ENCODE measurements at places on chromosomes 7 and 10.

- DNase-seq, result no peak
These were observed 53.2 kb downstream of the STRA8 start for GRCh38 chr7:135286876-135287275.

GRCh38 chr7:112405286-112405685 lies 45.0 kb upstream of the IFRD1 start:
- DNase-seq, result no peak

DNA sequence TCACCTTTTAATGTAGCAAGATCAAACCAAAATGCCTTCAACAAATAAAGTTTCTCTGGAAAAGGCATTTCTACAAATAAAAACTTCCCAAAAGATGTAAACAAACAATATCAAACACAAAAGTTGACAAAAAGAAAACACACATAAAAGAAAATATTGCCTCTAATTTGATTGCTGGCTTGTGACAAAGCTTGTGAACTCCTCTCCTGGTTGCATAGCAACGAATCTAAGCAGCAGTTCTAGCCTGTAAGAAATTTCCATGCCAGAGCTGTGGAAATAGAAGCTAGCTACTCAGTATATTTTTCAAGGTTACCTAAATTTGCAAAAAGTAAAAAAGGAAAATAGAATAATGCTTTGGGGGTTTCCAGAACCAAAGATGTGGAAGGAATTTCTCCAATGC lies 173.9 kb upstream of the CDK1 start:
- no peak for DNase-seq

- no peak for DNase-seq
These were observed 19.4 kb upstream of the BHLHA15 start for GRCh38 chr7:98191668-98192431.

DNA sequence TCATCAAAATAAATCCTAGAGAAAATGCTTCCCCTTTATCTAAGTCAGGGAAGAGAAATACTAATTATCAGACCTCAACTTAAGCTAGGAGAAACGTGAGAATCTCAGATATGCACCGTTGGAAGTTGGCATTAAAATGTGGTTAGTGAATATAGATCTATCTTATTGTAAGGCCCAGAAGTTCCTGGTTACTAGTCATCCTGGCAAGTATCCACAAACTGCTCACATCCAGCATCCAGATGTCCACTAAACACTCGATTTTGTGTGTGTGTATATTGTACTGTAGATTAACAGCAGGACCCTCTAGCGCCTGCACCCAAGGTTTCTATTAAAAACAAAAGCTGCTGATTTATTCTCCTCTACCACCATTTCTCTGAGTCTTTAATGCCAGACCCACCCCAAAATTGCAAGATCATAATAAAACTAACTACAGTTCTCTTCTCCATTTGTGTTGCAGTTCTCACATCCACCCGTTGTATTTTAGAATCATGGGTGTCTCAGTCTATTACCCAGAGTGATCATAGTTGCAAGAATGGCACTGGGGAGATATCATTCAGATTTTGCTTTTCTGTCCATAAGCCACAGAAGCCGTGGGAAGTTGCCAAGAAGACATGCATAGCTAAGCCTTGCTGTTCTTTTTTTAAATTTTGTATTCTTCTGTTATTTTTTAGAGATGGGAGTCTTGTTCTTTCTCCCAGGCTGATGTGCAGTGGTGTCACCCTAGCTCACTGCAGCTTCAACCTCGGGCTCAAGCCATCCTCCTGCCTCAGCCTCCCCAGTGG lies 165.4 kb downstream of the KIAA1217 start:
- no peak for DNase-seq

DNA sequence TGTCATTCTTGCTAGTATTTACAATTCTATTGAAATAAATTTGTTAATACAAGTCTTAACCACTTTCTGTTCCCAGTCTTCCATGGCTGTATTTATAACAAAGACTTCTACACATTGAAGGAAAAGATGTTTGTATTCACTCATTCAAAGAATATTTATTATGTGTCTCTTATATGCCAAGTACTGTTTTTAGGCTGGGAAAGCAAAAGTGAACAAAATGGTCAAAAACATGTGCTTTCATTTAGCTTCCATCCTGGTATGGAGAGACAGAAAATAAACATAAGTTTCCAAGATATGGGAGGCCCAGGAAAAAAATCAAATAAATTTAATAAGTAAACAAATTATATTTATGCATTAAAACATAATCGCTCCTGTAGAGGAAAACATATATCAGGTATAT lies 22.9 kb downstream of the CPED1 start:
- DNase-seq, result no peak

- DNase-seq, result no peak
These were observed 132.6 kb upstream of the PDLIM1 start for GRCh38 chr10:95423164-95424005.

DNA sequence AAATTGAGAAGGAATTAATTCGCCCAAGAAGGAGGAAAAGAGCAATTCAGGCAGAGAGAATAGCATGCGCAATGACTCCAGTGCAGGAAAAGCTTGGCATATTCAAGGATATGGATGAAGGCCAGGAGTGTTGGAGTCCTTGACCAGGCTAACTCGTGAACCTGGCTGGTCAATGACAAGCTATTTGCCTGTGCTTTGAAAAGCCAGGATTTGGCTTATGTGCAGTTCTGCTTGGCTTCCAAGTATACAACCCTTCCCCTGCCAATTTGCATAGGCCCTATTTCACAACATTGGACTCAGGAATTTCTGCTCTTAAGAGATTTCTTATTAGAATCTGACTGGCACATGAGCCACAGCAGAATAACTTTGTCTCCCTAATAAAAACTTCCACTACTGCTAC lies 72.3 kb upstream of the SP8 start:
- DNase-seq, result no peak

GRCh38 chr7:68417002-68417401 lies 1181.3 kb upstream of the AUTS2 start:
- no peak for DNase-seq

- no peak for DNase-seq
These were observed 221.6 kb downstream of the XPNPEP1 start for GRCh38 chr10:109701633-109702215.

GRCh38 chr10:8873310-8873709 lies 818.8 kb downstream of the GATA3 start:
- no peak for DNase-seq

DNA sequence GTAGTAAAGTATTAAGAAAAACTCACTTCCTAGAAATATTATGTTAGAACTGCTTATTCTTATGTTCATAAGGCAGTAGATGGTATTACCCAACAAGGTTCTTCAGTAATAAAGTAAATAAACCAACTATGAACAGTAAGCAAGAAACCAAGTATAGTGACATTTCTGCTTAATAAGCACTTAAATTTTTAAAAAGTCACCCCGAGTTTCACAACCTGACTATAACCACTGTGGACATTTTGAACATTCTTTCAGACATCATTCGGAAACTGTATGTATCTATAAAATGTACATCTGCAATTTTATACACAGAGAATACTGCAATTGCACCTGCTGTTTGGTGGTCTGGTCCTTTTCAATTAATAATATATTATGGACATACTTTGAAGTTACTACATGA lies 1073.6 kb downstream of the XPNPEP1 start:
- no peak for DNase-seq

GRCh38 chr7:23863209-23863787 lies 153.3 kb downstream of the STK31 start:
- DNase-seq, result no peak

DNA sequence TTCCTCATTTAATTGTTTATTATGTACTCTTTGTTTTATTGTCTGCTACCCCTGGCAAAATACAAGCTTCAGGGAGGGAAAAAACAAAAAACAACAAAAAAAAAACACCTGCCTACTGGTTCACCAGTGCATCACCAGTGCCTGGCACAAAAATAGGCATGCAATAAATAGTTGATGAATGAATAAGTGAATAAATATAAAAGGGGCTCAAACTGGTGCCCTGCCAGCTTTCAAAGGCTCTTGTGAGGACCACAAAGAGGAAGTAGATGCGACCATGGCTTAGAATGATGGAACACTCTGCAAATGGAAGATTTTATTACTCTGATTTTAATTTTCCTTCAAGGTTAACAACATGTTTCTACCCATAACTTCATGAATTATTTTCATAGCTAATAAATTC lies 213.0 kb upstream of the INHBA start:
- no peak for DNase-seq

- DNase-seq, result no peak
These were observed 109.5 kb upstream of the HABP2 start for GRCh38 chr10:113443141-113443925.

- DNase-seq, result no peak
These were observed 192.6 kb downstream of the CFTR start for GRCh38 chr7:117672453-117672852.

DNA sequence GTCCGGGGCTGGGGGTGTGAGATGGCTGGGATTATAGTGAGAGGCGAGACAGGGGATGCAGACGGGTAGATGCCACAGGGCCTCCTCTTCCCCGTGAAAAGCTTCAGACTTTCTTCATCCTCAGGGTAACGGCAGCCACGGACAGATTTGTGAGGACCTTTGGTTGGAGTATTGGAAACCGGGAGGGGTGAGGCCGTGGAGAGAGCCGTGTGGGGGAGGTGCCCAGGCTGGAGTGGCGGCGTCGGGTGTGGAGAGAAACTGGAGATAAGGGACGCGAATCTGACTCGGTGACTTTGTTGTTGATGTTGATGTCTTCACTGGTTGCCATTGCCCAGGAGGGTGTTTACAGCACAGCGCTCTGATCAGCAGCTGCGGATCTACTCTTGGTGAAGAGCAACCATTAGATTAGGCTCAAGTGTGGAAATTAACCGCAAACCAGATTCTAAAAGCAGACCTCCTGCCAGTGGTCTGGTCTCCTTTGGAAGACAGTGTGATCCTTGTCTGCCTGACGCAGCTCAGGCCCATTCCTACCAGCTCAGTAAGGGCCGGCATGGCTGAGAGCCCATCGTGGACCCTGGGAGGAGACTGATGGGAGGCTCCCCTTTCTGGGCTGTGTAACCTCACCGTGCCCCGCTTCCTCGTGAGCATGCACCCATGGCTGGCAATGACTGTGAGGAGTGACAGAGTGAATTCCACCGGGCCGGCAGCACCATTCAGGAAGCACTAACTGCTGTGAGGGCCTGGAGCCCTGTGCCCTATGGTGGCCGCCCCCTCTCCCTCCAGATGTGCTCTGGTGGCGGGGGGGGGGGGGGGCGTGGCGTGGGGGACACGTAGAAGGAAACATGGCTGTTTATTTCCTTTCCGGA lies 90.3 kb downstream of the INPP5A start:
- DNase-seq, result peak; percentile 60

DNA sequence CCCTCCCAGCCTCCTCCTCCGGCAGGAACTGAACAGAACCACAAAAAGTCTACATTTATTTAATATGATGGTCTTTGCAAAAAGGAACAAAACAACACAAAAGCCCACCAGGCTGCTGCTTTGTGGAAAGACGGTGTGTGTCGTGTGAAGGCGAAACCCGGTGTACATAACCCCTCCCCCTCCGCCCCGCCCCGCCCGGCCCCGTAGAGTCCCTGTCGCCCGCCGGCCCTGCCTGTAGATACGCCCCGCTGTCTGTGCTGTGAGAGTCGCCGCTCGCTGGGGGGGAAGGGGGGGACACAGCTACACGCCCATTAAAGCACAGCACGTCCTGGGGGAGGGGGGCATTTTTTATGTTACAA lies 83.3 kb downstream of the PAX2 start:
- DNase-seq, result no peak

GRCh38 chr10:129967579-129968019 lies 3.5 kb upstream of the EBF3 start:
- DNase-seq, result no peak

DNA sequence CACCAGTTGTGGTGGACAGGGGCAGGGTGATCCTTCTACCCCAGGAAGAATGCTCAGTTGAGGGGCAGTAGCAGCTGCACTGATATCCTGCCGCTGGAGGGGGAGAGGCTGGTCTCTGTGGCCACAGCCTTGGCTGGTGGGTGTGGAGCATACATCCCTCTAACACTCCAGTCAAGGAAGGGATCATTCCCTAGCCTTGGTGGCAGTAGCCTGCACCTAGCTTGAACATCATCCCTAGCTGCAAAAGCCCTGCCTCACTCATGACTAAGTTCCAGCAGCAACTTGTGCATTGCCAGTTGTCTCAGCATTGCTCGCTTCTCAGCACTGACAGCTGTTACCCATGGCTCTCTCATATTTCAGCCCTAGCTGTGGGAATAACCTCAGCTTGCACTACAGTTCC lies 688.9 kb upstream of the POT1 start:
- DNase-seq, result no peak

DNA sequence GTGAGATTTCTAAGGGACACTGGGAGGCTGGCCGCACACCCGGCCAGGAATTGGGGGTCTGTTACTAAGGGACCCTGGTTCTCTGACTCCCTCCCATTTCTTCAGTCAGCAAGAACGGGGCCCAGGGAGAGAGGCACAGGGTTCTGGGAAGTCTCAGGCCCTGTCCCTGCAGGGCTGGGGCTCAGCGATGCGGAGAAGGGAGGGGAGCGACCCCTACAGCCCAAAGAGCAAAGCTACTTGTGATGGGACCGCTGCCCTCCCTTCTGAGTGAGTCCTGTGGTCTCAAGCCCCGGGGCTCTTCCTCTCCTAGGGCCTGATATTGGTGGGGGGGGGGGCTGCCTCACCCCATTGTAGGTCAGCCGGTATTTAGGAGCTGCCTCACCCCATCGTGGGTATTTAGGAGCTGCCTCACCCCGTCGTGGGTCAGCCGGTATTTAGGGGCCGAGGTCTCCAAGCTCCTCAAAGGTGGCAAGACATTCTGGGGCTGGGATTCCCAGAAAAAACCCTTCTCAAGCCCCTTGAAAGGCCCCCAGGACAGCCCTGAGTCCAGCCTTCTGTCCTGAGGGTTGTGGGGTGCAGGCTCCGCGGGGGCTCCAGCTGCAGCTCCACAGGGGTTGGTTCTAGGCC lies 16.9 kb upstream of the NKX6-2 start:
- no peak for DNase-seq

DNA sequence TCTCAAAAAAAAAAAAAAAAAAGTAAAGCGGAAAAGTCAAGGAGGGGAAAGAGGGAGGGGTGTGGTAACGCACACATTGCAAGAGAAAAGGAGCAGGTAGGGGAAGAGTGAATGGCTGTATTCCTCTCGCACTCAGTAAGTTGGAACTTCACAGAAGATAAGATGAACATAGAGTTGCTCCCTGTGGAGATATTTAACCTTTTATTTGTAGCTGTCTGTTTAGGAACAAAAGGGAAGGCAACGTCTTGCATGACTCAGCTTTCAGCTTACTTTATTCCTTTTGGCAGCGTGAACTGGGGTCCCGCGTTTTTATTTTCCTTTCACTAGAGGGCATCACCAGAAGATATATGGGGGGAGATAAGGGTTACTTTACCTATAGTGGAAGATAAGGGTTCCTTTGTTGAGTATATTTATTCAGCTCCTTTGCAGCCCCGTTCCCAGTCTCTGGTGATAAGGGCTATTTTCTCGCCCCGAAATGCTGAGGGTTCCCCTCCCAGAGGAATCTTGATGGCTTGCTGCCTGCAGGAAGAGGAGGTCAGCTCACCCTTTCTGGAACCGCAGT lies 78.5 kb downstream of the APBB1IP start:
- DNase-seq, result no peak

DNA sequence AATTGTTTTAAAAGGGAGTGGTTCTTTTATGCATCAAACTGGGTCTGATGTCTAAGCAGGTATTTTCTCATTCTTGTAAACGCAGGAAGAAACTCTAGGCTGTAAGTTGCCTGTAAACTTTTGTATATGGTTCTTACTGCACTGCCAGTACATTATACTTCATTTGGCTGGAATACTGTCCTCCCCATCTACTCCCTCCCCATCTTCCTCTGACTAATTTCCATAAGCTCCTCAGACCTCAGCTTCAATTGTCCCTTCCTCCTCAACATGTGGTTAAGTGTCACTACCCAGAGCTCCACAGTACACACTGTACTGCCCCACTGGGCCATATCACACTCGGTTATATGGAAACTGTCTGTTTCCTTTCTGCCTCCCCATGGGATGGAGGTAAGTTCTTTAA lies 161.4 kb upstream of the MDFIC start:
- DNase-seq, result no peak

All from Right ventricle myocardium superior (tissue), 1 donor.